ENCODE measurements at places on chromosomes 2 and 18.
A peak's percentile ranks its signal among the peaks of the same experiment; 100 is the strongest.

GRCh38 chr18:50686409-50686808 is 126.5 kb downstream of the MAPK4 start:
- DNase-seq = no peak

GRCh38 chr2:215361876-215362561 is 50.2 kb downstream of the ATIC start:
- DNase-seq = no peak

DNA sequence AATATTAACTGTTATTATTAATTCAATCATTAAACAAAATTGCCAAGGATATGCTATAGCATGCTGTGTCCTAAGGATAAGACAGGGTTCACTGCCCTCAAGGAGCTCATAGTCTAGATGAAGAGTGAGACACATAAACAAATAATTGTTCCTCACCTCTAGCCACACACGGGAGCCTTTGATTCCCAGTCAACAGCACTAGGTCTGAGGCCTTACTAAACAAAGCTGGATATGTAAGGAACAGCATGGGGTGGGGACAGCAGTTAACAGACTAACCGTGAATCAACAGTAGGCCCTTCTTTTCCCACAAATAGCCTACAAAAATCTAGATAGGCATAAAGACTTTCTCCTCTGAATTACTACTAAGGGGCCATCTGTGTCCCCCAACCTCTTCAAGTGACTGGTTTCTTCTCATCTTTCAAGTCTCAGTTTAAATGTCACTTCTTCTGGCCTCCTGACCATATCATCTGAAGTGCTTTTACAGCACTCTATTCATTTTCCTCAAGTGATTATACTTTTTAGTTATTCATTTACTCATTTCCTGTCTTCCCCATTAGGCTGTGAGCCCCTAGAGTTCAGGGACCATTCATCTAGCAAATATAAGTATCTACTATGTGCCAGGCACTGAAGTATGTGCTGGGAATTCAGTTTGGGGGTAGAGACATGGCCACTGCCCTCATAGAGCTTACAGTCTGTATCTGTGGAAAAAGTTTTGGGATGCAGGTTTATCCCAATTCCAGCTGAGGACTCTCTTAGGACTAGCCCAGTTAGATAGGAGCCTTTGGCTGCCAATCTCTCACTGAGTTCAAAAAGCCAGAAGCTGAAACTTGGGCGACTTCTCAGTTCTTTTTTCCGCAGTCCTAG is 29.9 kb upstream of the IHH start:
- no peak for DNase-seq

DNA sequence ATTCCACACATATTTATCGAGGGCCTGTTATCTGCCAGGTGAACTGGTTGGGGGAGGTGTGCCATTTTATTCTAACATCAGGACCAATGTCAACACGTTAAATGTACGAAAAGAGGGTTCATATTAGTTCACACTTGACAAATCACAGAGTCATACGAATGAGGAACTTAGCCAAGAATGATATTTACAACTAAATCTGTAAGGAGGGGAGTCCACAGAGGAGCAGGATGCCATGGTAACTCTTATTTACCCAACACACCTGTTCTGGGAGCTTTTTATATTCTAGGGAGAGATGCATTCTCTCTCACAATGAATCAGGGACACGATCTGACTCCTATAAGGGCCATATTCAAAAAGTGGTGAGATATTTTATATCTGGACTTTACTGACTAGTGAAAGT is 144.1 kb downstream of the CDC42EP3 start:
- no peak for DNase-seq

GRCh38 chr18:47263430-47264307 is 12.2 kb upstream of the SKOR2 start:
- no peak for DNase-seq

GRCh38 chr2:7773362-7774360 is 856.4 kb downstream of the RNF144A start:
- no peak for DNase-seq

DNA sequence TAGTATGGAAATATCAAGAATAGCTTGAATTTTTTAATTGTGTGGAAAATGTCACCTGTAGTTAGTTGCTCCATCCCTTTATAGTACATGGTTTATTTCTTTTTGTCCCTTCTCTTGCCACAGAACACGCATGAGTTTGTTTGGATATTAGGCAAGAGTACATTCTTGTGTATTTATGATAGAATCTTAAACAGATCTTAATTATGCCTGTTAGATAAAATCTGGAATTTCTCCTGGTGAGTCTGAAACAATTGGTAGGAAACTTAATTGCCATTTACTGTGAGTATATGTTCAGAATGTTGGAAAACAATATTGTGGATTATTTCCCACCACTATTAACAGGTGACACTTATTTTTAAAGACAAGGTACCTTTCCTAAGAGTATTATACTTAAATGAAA is 30.2 kb upstream of the CABYR start:
- no peak for DNase-seq

DNA sequence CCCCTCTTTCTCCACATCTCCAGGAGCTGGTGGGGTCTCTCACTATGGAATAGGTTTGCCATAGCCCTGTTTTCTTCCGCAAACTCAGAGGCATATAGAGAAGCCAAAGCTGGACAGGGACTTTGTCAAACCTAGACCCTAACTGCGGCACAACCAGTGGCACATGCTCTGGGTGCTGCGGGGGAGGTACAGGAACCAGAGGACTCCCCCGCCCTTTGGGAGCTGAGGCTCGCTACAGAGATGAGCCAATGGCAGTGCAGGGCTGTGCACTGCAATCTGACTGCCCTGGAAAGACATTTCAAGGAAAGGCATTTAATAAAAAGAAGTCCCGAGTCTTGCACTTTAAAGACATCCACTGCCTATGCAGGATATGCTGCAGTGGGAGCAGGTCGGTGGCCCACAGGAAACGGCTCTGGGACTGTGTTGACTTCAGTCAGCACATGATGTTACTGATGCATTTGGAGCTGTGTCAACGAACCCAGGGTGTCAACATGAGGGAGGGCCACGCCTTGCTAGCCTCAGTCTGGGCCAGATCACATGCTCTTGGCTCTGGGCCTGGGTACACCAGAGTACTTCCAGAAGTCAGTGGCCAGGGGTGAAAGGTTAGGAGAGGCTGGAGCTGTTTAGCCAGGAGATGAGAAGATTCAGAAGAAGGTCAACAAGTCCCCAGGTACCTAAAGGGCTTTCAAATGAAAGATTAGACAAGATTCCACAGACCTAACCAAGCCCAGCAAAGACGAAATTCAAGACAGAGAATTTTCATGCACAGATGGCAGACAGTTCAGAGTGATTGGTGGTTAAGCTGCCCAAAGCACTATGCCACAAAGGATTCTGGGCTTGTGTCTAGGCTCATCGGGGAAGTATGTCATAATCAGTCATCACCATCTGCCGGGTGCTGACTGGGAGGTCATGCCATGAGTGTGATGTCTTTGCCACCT is 8.2 kb downstream of the SLC35F6 start:
- DNase-seq = peak; percentile 47

- DNase-seq = no peak
Measured at GRCh38 chr2:73089270-73090030, 17.9 kb upstream of the SFXN5 start.

- DNase-seq = no peak
Measured at GRCh38 chr2:31269087-31269486, 35.1 kb downstream of the EHD3 start.

DNA sequence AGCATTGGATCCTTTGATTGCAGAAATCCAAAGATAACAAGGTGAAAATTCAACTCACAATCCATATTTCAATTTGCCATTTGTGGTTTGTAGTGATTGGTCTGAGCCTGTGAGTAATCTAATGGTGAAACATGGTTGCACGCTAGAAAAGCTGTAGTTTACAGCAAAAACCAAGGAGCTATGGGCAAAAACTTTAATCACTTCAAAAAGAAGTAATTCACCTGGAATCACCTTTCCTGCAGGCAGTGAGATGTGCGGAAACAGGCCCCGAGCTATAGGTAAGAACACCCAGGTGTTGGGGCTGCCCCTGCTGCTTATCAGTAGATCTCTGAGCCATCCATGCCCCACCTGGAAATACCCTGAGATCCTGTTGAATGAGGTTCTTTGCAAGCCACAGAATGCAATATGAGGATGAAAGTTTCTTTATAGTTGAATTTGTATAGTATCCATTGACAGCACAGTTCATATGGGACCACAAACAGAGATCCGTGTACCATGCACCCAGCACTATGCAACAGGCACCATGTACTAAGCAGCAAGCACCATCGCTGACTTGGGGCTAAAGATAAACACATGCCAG is 208.2 kb downstream of the SPP2 start:
- no peak for DNase-seq

DNA sequence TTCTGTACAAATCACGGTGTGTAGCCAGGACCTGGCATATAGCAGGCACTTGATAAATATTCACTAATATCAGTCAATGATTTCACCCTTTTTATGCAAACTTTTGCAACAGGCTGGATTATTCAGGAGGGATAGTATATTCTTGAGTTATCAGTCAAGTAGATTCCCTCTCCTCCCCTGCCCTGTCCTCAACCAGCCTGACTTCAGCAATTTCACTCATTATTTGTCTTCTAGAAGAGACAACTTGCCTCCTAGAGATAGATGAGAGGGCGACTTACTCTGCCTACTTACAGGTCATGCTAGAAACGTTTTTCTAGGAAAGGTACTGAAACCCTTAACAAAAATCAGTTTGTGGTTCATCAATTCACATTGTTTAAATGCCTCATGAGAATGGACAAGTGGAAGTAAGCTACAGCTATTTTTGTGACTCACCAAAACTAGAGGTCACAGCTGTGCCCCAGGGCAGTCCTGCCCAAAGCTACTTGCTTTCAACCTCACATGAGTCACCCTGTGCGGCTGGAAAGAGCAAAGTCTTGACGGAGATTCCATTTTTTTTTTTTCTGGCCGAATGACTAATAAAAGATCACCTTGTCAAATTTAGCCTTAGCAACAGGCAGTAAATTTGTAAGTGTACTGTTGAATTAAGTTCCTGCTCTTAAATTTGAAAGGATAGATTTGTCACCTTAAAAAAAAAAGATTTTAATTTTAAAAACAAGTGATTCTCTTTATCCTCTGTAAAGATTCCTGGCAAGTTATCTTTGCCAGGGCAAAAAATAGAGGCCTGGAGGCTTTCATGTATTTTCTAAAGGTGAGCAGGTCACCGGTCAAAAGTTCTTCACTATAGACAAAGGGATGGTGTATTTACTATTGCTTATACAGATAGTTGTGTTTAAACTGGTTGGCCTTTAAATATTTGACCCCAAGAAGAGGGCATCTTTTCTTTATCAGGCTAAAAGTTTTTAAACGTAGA is 109.0 kb upstream of the SLC35G4 start:
- no peak for DNase-seq

DNA sequence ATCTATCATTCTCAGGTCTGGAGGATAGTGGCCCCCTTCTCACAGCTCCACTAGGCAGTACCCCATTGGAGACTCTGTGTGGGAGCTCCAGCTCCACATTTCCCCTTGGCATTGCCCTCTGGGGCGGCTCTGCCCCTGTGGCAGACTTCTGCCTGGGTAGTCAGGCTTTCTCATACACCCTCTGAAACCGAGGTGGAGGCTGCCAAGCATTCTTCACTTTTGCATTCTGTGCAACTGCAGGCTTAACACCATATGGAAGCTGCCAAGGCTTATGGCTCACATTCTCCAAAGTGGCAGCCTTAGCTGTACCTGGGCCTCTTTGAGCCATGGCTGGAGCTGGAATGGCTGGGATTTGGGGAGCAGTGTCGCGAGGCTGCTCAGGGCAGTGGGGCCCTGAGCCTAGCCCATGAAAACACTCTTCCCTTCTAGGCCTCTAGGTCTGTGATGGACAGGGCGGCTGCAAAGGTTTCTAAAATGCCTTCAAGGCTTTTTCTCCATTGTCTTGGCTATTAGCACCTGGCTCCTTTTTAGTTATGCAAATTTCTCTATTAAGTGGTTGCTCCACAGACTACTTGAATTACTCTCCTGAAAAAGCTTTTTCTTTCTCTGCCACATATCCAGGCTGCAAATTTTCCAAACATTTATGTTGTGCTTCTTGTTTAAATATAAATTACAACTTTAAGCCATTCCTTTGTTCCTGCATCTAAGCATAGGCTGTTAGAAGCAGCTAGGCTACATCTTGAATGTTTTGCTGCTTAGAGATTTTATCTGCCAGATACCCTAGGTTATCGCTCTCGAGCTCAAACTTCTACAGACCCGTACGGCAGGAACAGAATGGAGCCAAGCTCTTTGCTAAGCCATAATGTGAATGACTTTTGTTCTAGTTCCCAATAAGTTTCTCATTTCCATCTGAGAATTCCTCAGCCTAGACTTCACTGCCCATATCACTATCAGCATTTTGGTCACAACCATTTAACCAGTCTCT is 206.5 kb downstream of the CPS1 start:
- no peak for DNase-seq

GRCh38 chr2:27551514-27551913 is 31.3 kb upstream of the ZNF512 start:
- no peak for DNase-seq

GRCh38 chr2:65482971-65483370 is 50.6 kb upstream of the SPRED2 start:
- no peak for DNase-seq

- DNase-seq = no peak
Measured at GRCh38 chr2:237361194-237362004, 52.6 kb downstream of the COL6A3 start.

- no peak for DNase-seq
Measured at GRCh38 chr2:168182550-168183249, 64.7 kb downstream of the STK39 start.

- DNase-seq = no peak
Measured at GRCh38 chr18:25392192-25392591, 40.2 kb upstream of the ZNF521 start.

DNA sequence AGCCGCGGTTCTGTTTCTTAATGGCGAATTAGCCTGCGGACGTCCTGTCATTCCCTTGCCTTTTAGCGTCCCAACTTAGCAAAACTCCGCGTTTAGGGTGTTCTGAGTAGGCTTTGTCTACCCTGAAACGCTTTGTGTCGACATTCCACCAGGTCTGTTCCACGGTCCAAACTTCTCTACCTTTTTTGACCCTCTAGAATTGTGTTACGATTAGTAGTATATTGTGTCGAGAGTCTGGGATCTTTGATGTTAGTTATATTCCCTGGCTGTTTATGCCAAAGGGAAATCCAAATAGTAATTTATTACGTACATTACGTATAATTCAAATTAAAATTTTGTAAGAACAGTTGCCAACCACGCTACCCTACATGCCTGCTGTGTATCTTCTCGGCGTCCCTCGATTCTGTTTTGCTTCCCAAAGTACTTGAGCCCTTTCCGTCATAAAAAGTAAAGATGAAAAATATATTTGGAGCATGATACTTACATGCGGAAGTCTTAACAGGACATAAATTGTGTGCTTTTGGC is 495 bp upstream of the TTC32 start:
- no peak for DNase-seq

DNA sequence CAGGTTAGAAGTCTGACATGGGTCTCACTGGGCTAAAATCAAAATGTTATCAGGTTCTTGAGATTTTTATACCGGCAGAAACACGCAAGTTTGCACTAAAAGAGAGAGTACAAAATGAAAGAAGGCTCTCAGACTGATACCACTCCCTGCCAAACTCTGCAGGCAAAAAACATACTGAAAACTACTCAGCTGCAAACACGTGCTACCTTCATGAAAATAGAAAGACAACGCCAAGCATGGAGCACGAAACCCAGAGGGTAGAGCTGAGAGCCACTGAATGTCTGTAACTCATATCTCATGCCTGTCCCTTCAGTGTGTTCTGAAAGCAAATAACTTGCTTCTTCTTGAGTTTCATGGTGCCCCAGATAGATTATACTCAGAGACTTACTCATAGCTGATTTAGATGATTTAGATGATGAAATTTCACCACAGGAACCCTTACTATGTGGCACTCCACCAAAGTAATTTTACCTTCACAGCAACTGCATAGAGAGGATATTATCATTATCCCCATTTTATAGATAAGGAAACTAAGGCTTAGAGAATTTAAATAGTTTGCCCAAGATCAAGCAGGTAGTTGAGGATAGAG is 313.0 kb upstream of the SLC39A10 start:
- no peak for DNase-seq

GRCh38 chr2:240355001-240355891 is 80.2 kb upstream of the GPC1 start:
- no peak for DNase-seq

Measured in CD4-positive, alpha-beta memory T cell (primary cell).